ENCODE measurements at places on chromosomes 2 and 18.

- peak; percentile 43 for DNase-seq
Measured at GRCh38 chr2:65071499-65072180, 15.4 kb downstream of the CEP68 start.

GRCh38 chr2:84927275-84927627, 21.8 kb downstream of the TMSB10 start:
- no peak for DNase-seq

DNA sequence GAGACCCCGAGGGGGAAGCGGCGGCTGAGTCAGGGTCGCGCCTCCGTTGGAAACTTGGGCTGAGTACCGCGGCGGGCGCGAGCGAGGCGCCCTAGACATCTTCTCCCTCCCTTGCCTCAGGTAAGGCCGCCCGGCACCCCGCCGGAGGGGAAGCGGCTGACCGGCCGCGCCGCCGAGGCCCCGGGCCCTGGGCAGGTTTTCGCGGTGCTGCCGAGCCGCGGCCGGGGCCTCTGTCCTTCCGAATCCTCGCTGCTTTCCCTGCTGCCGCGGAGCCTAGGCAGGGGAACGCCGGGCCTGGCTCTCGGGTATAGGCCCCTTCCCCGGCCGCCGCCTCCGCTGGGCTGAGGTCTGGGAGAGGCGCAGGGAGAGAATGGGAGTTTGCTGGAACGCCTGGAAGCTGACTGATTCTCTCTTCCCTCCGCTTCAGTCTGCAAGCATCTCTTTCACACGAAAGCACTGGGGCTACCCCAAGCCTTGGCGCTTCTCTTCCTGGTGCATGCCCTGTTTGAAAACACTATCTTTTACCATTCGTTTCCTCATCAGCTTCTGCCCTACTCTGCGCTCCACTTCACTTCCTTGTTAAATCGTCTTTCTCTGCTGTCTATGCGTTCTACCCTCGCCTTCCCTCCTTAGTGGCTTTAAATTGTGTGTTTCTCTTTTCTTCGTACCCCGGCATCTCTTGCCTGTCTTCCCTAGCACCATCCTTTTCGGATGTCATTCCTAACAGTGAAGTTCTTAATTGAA, 652 bp downstream of the PPM1B start:
- no peak for DNase-seq

DNA sequence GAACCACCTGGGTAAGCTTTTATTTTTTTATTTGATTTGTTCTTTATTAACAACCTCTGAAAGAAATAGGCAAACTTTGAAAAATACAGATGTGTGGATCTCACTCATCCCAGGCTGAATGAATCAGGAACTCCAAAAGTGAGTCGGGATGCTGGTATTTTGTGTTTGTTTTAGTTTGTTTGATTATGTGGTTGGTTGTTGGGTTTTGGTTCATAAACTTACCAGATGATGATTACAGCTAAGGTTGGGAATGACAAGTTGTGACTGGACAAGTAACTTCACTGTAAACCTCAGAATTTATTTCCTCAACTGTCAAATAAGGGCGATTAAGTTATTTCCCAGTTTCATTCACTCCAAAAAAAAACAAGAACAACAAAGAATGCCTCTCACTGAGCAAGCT, 80.5 kb upstream of the KIF5C start:
- DNase-seq: no peak

DNA sequence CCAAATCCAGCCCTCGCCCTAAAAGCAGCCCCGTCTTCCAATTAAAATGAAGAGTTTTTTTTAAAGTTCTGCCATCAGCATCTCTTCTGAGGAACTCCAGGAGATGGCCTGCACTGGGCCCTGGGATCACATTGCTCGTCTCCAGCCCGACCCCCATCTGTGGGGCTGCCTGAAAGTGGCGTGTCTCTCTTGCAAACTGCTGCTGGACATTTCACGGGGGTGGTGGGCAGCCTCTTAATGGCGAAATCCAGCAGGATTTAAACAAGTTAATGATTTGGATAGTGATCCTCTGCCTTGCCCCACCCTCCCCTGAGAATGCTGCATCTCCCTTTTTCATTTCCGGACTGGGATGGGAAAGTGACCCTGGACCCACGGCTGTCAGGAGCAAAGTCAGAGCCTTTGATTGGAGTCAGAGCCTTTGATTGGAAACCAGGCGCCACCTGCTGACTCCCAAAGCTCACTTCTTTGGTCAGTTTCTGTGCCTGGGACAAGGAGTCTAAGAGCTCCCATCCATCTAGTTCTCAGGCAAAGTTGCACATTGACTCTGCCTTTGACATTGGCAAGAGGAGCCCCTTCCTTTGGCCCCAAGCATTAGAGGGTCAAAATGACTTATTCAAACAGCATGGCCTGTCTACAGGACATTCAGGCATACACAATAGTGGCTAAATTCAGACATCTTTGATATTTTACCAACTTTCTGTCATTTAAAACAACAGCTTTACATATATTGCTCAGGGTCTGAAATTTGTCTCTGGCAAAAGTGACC, 155.2 kb downstream of the SH3BP4 start:
- peak; percentile 74 for DNase-seq

Measured in body of pancreas (tissue), 4 donors.